ENCODE measurements at places on chromosomes 1 and 21. TPM values are rescaled to one million over a fixed set of nuclear protein-coding genes. Genes with fewer than 3 reads are reported as not detected.

Gene THEM5
- total RNA-seq = not detected

Gene GPN2
- 9.9 TPM for total RNA-seq

Gene HMGCS2
- not detected for total RNA-seq

Gene TMEM52
- total RNA-seq = not detected

Gene CDCA8
- total RNA-seq = 6.5 TPM

Gene FCN3
- not detected for total RNA-seq

Gene PLA2G2D
- not detected for total RNA-seq

Gene KCNK1
- total RNA-seq = 12.3 TPM

Gene NUDT17
- 2.6 TPM for total RNA-seq

Gene TRIM67
- total RNA-seq = 0.22 TPM

Gene ITGB3BP
- total RNA-seq = 37.8 TPM

Gene TMPRSS15
- not detected for total RNA-seq

Gene FCRL6
- total RNA-seq = not detected

Gene CLCA4
- total RNA-seq = not detected

Gene HAO2
- not detected for total RNA-seq

Gene GCSAML
- total RNA-seq = not detected

Gene CHD1L
- total RNA-seq = 29.4 TPM

Gene CD101
- 0.26 TPM for total RNA-seq

Gene SLC1A7
- total RNA-seq = under 0.01 TPM

Gene TNNT2
- total RNA-seq = not detected

Gene WDR64
- total RNA-seq = under 0.01 TPM

Gene ACKR1
- total RNA-seq = not detected

Gene TAF5L
- total RNA-seq = 14.1 TPM

Gene TCHHL1
- not detected for total RNA-seq

Gene FCMR
- total RNA-seq = 0.65 TPM

Gene RORC
- 0.39 TPM for total RNA-seq

Gene ITGB2
- total RNA-seq = 19.7 TPM

Gene COL16A1
- total RNA-seq = 101 TPM

Gene CALML6
- total RNA-seq = 0.22 TPM
